ENCODE measurements at places on chromosomes 16 and 17. TPM values are rescaled to one million over a fixed set of nuclear protein-coding genes. Genes with fewer than 3 reads are reported as not detected.

DNA sequence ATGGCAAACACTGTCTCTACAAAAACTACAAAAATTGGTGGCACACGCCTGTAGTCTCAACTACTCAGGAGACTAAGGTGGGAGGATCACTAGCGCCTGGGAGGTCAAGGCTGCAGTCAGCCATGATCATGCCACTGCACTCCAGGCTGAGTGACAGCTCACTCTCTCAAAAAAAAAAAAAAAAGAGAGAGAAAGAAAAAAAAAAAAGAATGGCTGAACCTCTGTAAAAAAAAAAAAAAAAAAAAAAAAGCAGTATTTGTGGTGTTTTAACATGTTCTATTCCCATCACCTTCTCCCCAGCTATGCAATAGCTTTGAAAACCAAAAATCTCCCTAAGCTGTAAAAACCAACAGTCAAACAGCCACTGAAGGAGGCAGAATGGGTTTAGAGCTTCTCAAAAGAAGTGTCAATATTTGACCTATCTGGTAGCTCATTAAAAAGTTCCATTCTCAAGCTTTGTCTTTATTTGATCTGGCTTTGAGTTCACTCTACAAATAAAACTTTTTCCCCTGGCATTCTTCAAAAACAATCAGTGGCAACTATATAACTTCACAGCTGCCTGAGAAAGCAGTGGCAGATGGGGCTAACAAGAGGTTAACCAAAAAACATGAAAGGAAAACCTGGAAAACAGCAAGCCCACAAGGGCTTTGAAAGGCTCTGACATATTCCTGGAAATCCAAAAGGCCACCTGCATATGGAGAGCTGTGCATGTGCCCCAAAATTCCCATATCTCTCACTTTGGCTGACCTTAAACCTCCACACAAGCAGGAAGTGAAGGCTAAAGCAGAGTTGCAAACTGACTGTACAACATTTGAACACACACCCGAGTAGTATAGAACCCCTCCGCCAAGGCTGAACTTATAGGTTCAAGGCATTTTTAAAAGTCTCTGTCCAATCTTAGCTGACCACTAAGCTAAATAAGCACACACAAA lies 36.0 kb downstream of the USP32 start:
- DNase-seq = no peak

Gene CDIPT
- total RNA-seq = 82.1 TPM

GRCh38 chr17:41467561-41467960 lies 375 bp upstream of the KRT32 start:
- no peak for DNase-seq

DNA sequence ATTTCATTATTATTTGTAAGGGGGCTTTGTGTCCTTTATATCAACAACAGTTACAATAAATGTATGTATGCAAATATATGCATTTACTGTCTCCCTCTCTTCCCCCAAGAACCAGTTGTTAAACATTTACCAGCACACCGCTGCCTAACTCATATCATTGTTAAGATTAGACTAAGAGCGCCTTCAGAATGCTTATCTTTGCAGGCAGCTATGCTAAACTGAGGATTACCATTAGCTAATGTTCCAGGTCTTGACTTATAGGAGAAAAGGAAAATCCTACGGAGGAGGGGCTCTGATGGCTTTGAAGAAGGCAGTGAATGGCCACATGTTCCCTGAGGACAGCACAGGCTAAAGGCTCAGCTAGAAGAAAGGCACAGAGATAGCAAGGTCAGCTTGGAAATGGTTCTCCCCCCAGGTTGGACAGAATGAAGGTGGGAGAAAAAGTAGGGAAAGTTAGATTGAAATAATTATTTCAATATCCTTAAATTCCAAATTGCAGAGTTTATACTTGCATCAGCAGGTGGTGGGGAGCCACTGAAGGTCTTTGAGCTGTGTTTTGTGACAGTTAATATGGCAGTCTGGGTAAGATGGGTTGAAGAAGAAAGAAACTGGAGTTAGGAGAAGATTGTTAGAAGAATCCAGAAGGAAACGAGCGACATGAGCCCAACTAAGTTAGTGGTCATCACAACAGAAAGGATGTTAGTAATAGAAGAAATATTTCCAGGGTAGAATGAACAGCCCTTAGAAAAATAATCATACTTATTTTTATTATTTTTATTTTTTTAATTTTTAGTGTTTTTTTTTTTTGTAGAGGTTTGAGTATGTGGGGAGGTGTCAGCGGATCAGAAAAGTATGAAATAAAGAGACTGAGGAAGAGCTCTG lies 87.0 kb upstream of the MAF start:
- DNase-seq = no peak

- no peak for DNase-seq
Observed at GRCh38 chr17:7767405-7768021, 50.0 kb downstream of the DNAH2 start.

Gene MAZ
- 590 TPM for total RNA-seq

DNA sequence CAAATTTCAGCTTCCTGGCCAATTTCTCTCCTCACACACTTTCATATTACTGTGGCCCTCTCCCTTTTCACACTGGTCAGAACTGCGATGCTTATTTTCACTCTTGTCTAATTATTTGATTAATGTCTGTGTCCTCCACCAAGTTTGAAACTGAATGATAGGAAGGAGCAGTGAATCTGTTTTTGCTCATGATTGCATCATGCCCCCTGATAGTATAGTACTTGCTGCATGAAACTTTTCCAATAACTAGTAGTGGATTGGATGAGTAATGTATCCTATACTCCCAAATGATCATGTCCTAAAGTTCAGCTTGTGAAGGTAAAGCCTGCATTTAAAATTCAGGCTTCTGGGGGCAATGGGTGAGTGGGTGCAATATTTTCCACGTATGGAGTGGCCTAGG lies 121.2 kb downstream of the ASIC2 start:
- DNase-seq = no peak

GRCh38 chr16:87471278-87472141 lies 21.3 kb downstream of the ZCCHC14 start:
- DNase-seq = no peak

Gene USH1G
- not detected for total RNA-seq

DNA sequence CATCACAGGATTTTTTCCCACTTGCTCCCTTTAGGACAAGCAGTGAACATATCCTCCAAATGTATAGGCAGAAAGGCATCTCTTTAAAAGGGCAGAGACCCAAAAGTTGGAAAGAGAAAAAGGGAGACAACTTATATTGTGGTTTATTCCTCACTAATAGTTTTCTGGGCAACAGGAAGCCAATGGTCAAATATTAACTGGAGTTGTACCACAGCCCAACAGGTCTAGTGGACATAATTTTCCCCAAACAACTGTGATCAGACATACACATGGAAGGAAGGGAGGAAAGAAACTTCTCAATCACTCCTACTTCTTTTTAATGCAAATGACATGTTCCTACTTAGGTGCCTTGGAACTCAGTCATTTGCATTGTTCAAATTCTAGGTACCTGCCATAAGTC lies 78.4 kb downstream of the SOX9 start:
- DNase-seq = no peak

DNA sequence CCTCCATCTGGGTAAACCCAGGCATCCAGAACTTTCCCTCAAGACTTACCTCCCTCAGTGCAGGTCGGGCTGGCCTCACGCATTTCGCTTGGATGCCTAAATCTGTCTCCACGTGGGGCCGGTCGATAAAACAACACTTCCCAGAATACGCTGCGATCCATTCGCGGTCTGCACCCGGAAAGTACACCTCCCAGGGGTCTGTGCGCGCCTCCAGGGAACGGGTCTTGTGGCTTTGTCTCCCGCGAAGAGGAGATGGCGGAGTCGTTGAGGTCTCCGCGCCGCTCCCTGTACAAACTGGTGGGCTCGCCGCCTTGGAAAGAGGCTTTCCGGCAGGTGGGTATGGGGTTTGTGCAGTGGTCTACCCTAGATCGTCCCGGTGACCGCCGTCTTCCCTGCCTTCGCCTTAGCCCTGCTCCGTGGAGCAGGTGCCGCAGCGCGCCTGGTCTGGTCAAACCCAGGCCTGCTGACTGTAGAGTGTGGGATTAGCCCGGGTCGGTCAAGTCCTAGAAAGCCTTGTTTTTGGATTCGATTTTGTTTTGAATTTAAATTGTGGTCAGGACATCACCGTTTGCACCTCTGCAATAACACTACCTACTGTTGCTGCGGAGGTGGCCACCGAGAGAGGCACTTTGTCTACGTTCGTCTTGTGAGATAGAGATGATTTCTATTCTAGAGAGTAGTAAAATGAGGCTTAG lies at the start of gene RPAIN:
TSS of gene RPAIN (plus strand) at position 224 of the 695 bp plus-strand sequence. CDS start at position 253, 29 bp downstream.
- DNase-seq = peak; percentile 92
